ENCODE measurements at places on chromosomes 13 and 19. TPM values are rescaled to one million over a fixed set of nuclear protein-coding genes. Genes with fewer than 3 reads are reported as not detected.

The ZIK1 gene
- 40.5 TPM for total RNA-seq

The SLC25A42 gene
- 7.3 TPM for total RNA-seq

The TMEM255B gene
- 0.82 TPM for total RNA-seq

The MBD3L3 gene
- not detected for total RNA-seq

The WDR88 gene
- total RNA-seq, result not detected

The OR1I1 gene
- not detected for total RNA-seq

The NCLN gene
- 125 TPM for total RNA-seq

The CBLC gene
- total RNA-seq, result 27.1 TPM

The C3 gene
- total RNA-seq, result 4.8 TPM

The OR7C1 gene
- not detected for total RNA-seq

The SIGLEC9 gene
- total RNA-seq, result not detected

The COL5A3 gene
- total RNA-seq, result 1.0 TPM

The GPC5 gene
- total RNA-seq, result 1.1 TPM

GRCh38 chr19:45761714-45762113, 7.3 kb downstream of the SIX5 start:
- DNase-seq, result no peak

- DNase-seq, result no peak
Measured at GRCh38 chr13:24196593-24197197, 36.2 kb downstream of the SPATA13 start.

DNA sequence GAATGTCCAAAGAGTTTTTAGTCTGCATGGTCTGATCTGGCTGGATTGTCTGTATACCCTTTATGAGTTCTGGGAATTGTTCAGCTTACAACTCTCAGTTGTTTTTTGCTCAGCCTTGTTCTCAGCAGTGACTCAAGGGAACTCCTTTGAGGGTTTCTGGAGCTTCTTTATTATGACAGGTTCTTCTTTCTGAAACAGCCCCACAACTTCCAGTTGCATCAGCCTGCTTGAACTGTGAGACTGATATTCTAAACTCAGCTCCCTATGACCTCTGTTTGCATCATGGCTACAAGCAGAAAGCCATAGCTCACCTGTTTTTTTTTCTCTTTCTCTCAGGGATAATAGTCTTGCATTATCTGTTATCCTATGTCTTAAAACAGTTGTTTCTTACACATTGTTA, 85.0 kb downstream of the TDRD3 start:
- no peak for DNase-seq

- DNase-seq, result no peak
Measured at GRCh38 chr19:35501684-35502083, 11.4 kb upstream of the KRTDAP start.

DNA sequence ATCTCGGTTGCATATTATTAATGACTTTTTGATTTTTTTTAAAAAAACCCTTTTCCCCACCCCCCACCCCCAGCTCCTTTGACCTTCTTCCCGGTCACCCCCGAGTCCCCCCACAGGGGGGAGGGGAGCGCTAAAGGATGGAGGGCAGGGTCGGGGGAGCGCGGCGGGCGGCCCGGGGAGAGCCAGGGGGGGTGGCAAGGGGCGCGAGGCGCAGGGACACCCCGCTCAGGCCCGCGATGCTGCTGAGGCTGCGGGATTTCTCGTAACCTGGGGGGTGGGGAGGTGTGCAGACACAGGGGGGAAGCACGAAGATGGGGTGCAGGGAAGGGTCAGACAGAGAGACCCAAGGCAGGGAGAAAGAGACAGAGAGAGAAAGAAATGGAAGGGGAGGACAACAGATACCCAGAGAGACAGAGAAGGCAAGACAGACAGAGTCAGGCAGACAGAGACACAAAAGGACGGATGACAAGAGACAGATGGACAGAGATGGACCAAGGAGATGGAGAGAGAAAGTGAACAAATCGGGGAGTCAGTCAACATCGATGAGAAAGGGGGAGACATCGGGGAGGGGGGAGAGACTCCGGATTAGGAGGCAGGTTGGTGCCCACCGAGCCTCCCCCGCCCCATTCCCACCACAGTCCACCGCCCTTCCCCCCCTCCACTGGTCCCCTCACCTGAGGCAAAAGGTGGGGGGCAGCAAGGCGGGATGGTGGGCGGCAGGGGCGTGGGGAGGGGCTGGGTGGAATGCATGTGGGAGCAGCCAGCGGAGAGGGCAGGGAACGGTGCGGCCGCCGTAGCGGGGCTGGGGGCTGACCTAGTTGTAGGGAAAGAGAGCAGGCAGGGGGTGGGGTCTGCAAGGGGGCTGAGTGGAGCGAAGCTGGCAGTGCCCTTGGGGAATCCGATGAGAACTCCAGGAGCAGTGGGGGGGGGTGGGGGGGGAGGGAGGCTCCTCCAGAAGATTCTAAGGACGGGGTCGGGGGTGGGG, 14.2 kb downstream of the KCNC3 start:
- DNase-seq, result peak; percentile 73

DNA sequence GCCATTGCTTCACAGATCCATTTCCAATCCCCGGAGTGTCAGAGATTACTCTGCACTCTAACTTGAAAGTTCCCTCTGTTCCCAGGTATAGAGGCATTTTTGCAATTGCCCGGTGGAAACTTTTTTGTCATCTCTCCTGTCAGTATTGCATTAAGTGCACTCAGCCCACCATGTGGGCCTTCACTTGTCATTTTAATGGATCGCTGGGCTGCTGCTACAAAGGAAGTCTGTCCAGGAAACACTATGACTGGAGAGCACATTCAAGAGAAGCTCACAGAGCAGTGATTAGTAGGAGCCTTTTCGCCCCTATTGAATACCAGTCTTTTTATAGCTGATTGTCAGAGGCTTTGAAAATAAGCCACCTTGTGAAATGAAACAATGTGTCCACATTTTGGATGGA, 180.9 kb downstream of the B3GLCT start:
- DNase-seq, result peak; percentile 21

DNA sequence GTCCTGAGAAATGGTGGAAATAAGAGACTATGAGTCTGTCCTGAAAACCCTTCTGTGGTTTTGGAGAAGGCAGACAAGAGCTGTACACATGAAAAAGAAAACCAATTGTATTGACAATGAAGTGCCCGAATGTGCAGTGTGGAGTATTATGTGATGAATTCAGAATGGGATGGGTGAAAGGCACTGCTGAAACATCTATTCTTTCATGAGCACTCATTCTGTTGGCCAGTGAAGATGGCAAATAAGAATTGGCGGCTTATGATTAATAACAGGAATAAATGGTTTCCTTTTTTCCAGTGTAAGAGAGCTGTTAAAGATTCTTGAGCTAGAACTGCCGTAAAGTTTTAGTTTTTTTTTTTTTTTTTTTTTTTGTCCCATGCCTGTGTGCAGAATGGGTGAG, 5.7 kb downstream of the POLR1D start:
- DNase-seq, result no peak

GRCh38 chr19:27746691-27747380, 1466.1 kb downstream of the UQCRFS1 start:
- peak; percentile 77 for DNase-seq

DNA sequence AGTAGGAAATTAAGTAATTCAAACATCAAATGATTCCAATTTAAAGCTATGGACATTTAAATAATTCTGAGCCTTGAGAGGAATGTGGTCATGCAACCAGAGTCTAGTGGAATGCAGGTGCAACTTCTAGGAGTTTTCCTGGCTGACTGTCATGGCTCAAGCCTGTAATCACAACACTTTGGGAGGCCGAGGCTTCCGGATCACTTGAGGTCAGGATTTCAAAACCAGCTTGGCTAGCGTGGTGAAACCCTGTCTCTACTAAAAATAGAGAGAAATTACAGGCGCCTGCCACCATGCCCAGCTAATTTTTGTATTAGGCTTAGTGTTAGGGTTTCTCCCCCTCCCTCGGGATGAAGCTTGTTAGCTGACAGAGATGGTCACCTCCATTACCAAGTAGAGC, 6.4 kb downstream of the ZNF808 start:
- DNase-seq, result peak; percentile 31

DNA sequence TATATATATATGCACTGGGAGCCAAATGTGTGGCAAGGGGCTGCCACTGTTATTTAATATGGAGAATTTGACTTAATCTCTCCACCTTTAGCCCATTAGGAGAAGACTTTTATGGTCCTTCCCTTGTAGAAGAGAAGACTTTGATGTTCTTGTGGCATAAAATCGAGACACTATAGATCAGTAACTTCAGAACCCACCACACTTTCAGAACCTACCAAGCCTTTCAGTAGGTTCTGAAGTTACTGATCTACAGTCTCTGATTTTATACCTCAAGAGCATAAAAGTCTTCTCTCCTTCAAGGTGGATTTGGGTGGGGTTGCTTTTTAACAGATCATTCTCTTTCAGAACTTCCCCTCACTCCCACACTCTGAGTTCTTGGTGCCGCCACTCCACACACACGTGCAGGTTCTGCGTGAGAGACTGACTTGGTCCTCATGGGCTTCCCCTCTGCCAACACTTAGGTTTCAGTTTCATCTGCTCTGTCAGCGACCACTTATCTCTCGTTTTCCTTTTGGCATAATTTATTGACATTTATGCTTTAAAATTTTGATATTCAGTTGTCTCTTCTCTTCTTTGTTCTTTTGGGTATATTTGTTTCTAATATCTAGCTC, 213.4 kb upstream of the PCDH17 start:
- no peak for DNase-seq

GRCh38 chr13:28548872-28549271, 53.9 kb upstream of the FLT1 start:
- DNase-seq, result peak; percentile 60

- no peak for DNase-seq
Measured at GRCh38 chr13:86020351-86021002, 221.3 kb upstream of the SLITRK6 start.

DNA sequence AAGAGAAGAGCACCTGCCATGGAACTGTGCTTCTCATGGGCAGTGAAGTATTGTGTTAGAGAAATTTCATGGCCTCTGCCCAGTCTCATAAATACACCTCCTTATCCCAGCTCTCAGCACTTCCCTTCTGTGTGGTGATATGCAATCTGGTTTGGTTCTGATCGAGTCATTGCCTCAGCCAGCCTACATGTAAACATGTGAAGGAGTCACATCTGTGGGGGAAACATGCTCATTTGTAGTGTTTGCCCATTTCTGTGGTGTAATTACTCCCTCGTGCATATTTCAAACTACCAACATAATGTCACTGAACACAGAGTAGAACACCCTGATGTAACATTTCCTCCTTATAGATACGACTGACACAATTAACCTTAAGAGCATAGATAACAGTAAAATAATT, 183.0 kb downstream of the DCT start:
- no peak for DNase-seq

GRCh38 chr13:41289463-41289881, 21.6 kb upstream of the NAA16 start:
- DNase-seq, result no peak

DNA sequence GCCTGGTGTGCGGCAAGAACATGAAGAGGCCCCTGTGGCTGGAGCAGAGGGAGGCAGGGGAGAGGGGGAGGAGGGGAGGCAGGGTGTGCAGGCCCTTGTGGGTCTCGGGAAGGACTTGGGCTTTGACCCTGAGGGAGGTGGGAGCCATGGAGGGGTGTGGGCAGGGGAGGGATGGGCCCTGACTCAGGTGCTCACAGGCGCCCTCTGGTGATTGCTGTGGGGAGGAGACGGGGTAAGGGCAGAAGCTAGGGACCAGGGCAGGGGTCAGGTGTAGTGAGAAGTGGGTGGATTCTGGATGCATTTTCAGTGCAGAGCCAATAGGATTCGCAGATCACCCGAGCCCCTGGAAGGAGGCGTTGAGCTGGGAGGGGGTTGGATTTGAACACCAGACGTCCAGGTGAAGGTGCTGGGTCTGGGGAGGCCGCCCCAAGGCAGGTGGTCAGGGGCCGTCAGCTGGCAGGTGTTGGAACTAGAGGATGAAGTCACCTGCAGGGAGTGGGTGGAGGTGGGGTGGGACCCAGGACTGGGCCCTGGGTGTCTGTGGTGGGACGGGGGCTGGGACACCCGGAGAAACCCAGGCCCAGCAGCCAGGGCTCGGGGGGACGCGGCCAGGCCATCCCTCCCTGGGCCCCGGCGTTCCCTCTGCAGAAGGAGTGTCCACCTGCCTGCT, 185.4 kb downstream of the KDM4B start:
- peak; percentile 81 for DNase-seq

- no peak for DNase-seq
Measured at GRCh38 chr13:74278901-74279300, 144.7 kb upstream of the KLF12 start.

- peak; percentile 73 for DNase-seq
Measured at GRCh38 chr19:347946-348861, 3.6 kb upstream of the MIER2 start.

GRCh38 chr13:109602356-109602755, 184.0 kb downstream of the IRS2 start:
- no peak for DNase-seq

GRCh38 chr19:37907735-37908455, 887 bp downstream of the SIPA1L3 start:
- DNase-seq, result no peak

- peak; percentile 34 for DNase-seq
Measured at GRCh38 chr13:43316946-43317353, 293.6 kb downstream of the DNAJC15 start.

DNA sequence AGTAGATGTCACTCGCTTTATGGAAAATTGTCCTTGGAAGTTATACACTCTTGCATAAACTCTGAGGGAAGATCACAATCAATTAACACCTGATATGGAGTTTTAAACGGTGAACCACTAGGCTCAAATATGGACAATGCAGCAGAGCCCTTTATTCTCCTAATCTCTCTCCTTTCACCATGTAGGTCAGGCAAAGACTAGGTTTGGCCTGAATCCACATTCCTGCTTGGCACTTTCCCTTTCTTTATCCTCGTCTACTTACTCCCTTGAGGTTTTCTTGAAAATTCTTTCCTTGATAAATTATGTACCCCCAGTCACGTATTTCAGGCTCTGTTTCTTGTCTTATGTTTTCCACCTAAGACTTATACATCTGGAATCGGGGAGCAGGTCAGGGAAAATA, 751.7 kb downstream of the DACH1 start:
- DNase-seq, result peak; percentile 14

DNA sequence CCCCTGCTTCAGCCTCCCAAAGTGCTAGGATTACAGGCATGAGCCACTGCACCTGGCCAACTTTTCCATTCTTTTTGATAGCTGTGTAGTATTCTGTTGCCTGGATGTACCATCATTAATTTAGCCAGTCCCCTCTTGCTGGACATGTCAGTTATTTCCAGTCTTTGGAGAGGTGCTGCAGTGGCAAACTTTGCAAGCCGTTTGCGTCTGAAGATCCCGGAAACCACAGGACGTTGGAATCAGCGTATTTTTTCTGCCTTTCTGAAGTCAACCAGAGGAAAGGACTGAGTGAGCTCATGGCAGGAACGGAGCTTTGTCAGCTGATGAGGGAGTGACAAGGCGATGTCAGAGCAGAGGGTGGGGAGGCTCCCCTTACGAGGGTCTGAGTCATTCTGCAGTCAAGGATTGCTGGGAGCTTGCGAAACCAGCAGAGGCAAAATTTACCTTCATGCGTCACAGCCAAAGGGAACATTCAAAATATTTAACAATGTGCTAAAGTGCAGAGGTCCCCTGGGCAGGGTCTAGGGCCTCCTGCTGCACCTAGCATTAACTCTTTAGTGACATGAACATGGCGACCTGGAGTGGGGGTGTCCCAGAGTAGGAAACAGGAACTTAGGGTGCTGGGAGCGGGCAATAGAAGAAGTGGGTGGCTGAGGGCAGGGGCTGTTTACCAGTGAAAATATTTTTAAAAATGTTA, 5.6 kb downstream of the C5AR1 start:
- peak; percentile 46 for DNase-seq

All from GM23338 (cell line).